NCI-H1694 treated with DMSO at 0.1 percent for 48 hours (cell line): ENCODE measurements at places on chromosomes 7 and 10.

DNA sequence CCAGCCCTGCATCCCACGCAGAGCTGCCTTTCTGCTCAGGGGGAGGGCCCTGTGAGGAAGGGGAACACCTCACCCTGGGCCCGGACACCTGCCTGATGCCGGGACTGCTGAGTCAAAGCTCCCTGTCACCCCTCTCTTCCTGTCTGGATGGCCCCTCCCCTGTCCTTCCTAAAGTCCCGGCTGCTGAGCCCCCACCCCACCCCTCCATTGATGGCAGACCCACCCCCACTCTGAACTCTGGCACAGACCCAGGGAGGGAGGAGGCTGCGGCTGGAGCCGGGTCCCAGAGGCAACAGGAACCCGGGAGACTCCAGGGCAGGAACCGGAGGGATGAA lies 78.7 kb downstream of the ELFN1 start:
- no peak for DNase-seq

DNA sequence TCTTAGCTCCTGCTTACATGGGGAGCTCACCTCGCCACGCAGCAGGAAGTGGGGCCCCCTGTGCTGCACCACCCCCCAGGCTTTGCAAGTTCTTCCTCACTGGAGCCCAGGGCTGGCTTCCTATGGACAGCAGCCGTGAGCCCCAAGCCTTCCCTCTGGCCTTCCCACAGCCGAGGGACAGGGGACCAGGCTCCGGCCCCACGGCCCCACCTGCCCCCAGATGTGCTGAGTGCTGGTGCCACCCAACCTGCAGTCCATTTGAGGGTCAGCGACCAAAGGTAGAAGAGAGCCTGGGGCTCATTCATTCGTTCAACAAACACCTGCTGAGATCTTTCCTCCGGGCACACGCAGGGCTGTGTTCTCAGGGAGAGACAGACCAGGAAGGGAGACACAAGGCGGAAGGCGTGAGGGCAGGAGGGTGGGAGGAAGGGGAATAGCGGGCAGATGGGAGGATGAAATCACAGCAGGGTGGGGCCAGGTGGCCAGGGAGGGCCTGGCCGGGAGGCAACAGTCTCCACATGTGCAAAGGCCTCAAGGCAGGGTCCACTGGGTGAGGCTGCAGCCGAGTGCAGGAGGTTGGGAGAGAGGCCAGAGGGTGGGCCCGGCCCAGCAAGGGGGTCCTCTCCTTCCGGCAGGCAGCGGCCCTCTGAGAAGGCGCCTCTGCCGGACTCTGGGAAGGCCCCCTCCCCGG lies 100.1 kb downstream of the FOXL3 start:
- no peak for DNase-seq

DNA sequence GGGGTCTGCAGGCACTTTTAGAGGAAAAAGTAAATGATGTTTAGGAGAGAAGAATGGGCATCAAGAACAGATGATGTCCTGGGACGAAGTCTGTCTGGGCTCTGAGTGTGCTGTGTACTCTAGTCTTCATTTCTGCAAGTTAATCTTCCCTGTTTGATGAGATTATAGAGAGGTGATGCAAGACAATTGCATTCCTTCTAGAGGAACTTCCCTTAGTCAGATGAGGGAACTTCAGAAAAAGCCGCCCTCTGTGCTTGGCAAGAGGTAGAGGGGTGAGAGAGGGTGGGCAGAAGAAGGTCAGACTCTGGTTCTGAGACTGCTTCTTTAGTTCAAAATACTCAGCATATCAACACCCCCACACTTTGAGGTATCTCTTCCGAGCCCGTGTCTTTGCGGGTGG lies 797.9 kb downstream of the LRMDA start:
- no peak for DNase-seq

DNA sequence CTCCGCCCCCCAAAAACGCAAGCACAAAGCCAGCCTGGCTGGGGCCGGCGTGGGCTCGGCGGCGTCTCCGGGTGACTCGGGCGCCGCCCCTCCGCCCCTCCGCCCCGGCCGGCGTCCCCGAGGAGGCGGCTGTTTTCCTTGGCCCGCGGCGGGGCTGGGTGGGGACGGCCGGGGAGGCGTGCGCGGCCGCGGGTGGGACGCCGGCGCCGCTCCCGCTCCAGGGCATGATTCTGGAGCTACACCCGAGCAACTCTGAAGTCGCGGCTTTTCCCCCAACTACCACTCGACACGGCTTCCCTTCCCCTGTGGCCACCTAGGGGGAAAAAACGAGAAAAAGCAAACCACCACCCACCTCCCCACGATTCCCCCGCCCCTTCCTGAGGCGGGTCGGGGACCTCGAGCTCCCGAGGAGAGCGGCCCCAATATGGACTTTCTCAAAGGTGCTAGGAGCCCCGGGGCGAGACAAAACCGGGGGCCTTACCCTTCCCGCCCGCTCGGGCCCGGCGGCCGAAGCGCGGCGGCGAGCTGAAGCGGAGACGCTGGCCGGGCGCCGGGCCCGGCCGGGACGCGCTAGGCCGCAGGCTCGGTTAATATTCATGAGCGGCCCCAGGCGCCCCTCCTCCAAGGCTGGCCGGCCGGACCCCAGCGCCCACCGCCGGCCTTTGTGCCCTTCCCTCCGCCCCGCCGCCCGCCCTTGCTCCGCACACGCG lies 856 bp downstream of the ARHGAP21 start:
- no peak for DNase-seq

DNA sequence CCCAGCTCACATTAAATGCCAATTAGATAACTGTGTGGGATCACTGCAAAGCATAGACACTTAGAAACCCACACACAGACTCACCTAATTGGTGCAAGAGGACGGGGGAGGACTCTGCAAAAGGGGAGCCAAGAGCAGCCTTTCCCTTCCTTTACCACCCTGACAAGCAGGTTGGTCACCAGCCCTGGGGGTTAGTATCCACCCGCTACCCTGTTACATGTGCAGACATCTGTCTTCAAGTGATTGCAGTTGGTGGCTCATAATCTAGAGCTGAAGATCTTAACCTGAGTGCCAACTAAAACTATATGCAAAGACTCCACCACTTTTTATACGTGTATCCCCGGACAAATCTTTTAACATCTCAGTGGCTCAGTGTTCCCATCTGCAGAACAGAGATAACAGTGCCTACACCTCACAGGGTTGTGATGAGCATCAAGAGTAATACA lies 56.9 kb downstream of the SORBS1 start:
- DNase-seq: no peak

DNA sequence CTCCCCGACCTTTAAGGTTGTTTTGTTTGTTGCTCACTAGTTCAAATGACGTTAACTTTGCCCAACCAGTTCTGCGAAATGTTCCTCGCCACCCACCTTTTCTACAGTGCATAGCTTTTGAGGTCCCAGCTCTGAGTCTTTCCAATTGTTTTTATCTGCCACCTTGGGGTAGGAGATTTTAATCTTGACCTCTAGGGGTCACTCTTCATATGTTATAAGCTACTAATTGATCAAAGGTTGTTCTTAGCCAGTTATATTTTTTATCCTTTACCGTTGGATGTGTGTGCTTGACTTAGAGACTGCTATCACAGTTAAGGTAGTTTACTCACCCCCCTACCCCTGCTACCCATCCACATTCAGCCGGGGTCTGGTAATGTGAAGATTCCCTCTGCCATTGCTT lies 372.4 kb downstream of the SUGCT start:
- DNase-seq: peak; percentile 11

GRCh38 chr10:114571316-114571999 lies 86.6 kb downstream of the ABLIM1 start:
- no peak for DNase-seq

GRCh38 chr7:20793694-20794394 lies 7.2 kb upstream of the SP8 start:
- DNase-seq: no peak

GRCh38 chr7:150951521-150951920 lies 26.6 kb downstream of the KCNH2 start:
- DNase-seq: no peak

DNA sequence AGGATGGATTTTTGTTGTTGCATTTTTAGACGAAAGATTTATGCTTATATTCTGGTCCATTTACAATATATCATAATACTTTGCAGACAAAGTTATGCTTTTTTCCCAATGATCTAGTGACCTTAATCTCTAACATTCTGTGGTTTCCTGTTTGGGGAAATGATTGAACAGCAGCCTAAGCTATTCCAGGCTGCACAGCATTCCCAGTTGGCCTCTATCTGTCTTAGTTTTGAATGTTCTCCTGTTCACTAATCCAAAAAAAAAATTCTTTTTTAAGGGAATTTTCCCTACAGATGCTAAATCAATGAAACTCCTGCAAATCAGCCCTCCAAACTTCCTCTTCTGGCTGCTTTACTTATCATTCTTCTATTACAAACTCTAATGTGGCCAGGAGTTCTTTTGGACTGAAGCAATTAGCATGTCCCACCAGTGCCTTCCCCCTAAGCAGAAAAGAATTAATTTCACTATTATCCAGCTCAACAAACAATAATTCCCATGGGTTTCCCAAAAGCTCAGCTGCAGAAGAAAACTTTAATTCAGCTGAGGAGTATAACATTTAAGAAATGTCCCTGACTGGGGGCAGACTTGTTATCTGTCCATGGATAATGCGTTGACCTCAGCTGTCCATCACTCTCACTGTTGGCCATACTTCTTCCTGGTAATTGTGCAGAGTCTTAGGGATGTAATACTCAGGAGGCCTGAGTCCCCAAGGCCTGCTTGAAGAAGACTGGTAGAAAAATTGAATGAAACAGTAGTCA lies 81.9 kb upstream of the TRIL start:
- no peak for DNase-seq

DNA sequence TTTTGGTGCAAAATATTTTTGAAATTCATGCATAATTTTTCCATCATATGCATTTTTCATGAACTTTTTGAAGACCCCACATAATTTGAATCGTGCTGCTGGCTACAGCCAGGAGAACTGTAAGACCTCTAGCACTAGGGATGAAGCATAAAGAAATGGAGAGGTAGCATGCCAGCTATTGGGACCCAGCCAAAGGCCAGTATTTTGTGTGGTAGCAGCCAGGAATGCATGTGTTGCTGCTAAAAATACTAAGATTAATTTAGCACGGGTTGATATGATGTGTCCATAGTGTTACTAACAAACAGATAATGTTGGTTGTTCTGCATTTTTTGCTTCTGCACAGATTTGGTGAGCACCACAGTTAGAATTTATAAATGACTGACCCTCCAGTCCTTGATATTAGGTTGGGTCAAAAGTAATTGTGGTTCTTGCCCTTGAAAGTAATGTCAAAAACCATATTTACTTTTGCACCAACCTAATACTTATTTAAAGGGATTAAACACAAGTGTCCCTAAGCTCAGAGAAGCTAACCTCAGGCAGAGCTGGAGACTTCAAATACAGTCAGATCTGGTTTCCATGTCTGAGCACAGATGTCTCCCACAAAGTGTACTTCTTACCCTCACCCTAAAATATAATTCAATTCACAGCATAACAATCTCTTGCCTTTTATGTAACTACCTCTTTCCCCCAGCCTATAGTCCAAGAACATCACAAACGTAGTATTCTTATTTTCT lies 54.1 kb upstream of the NPSR1 start:
- DNase-seq: no peak

DNA sequence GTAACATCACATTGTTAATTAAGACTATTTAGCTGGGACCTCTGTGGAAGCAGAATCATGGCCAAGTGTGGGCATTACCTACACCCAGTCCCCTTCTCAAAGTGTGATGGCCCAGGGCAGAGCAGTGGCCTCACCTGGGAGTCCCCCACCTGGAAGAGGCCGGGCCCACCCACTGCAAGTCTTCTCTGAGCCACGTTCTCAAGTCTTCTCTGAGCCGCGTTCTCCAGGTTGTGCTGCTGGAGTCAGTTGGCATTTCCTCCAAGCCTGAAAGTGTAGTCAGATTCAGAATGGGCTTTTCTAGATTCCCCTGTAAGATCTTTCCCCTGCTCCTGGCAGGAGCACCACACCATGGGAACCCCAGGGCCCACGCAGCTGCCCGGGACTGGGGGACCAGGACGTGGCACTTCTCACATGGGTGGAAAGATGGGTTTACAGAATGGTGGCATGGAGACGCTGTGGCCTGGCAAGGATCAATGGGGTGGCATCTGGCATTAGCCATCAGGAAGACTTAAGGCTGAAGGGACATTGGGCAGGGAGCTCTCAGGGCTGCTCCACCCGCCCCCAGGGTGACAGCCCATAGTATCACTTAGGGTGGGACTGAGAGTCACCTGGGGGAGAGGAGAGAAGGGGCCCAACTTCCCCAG lies 68.0 kb downstream of the MKI67 start:
- no peak for DNase-seq

DNA sequence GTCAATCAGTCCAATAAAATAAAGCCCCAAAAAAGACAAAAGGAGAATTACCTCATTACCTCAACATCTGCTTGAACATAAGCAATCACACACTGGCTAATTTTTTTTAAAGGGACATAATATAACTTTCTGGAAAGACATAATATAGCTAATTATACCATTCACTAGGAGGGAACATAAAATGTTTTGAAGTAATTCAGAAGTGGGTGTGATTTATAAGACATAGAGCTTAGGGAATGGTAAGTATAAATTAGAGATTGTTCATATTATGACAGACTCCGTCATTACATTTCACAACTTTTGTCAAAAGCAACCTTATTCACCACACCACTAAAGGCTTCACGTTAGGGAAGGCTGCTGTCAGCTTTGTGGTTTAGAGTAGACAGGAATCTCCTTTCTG lies 3.8 kb downstream of the SHTN1 start:
- DNase-seq: no peak
